ENCODE measurements at places on chromosomes 4 and X.

- DNase-seq, result no peak
Observed at GRCh38 chr4:101200561-101200960, 146.8 kb downstream of the PPP3CA start.

DNA sequence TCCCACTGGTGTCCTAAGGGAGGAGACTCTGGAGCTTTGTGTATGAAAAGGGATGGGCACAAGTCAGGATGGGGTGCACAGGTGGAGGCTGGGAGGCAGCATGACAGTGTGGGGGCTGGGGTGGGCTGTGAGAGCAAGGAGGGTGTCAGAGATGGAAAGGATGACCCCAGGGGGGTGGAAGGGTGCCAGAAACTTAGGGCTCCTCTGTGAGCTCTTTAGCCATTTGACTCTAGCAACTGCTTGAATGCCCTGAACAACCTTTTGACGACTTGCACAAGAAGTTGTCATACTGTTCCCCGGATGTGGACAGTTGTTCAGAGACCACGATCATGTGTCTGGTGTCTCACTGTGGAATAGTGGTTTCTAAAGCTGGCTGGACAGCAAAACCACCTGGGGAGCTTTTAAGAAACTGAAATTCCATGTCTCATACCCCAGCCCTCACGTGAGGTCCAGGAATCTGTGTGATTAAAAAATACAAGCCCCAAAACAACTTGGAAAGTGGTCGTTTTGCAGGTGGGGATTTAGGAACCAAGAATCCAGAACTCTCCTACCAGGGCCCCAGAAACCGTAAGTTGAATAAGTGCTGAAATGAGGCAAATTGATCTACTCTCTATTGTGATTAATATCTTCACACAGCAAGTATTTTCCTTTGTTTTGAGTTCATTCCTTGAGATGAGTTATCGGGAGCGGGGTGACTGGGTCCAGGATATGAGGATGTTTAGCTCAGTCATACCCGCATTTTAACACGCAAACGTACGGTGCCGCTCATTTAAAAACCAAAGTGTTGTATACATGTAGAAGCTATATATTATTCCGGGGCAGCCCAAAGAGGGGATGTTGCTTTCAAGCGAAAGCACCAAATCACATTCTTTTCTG lies 3.4 kb downstream of the RHOH start:
- DNase-seq, result no peak

- peak; percentile 95 for DNase-seq
Observed at GRCh38 chr4:110617646-110618580, 5.0 kb downstream of the PITX2 start.

- no peak for DNase-seq
Observed at GRCh38 chr4:108045687-108046024, 56.0 kb downstream of the HADH start.

- DNase-seq, result no peak
Observed at GRCh38 chr4:153095448-153096204, 108.6 kb upstream of the TRIM2 start.

GRCh38 chr4:156322592-156322991 lies 368.9 kb upstream of the CTSO start:
- DNase-seq, result no peak

DNA sequence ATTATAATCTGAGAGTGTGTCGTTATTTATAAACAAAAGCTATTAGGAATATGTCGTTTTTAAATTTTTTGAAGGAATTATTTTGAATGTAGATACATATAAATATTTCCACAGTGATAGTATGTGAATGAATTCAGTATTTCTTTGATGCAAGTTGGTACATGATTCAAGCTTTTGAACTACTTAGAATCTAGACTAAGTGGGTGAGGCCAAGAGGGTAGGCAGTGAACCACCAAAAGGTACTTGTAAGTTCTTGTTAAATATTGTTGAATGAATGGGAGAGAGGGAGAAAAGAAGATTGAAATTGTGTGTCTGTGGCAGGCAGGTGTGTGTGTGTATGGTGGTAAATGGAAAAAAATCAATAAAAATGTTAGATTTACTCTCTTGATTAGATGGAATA lies 69.6 kb downstream of the ARFIP1 start:
- no peak for DNase-seq

- no peak for DNase-seq
Observed at GRCh38 chr4:74362347-74362746, 2.6 kb upstream of the EREG start.

DNA sequence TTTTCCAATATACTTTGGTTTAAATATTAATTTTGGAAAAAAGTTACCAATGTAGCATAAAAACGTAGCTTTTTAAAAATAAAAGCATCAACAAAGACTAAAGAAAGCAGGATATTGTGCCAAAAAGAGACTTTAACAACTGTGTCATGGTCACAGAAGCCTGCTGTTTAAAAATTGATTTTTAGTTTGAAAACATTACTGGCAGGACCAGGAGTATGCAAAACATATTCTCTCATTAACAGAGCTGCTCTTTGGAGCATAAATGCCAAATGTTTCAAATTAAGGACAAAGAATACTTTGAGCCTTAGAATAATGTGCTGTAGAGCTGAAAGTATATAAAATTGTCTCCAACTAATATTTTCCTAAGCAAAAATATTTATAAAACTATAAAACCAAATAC lies 279.0 kb downstream of the ARAP2 start:
- no peak for DNase-seq

DNA sequence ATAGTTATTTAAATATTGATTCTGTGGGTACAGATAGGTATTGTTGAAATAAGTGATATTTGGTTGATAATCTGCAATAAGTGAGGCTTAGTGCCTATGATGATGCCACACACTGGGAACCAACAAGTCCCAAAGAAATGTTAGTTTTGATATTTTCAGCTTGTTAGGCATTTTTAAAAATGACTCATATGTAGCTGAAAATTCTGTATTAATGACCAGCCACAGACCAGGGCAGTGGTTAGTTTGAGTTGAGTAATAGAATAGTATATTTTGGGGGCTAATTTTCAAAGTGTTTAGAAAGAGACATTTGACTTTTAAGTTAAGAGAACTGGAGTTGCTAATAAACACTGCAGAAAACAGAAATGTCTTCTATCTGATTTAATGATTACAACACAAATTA lies 9.4 kb downstream of the INTU start:
- DNase-seq, result no peak

- peak; percentile 89 for DNase-seq
Observed at GRCh38 chrX:39152106-39152649, 350.9 kb downstream of the MID1IP1 start.

Measured in ELF-1 (cell line).